Activated T-helper 1 cell treated with anti-CD3 and anti-CD28 coated beads, Interleukin-2, amount 50 U/mL, for 16 hours (primary cell): ENCODE measurements at places on chromosomes 3 and 15.

DNA sequence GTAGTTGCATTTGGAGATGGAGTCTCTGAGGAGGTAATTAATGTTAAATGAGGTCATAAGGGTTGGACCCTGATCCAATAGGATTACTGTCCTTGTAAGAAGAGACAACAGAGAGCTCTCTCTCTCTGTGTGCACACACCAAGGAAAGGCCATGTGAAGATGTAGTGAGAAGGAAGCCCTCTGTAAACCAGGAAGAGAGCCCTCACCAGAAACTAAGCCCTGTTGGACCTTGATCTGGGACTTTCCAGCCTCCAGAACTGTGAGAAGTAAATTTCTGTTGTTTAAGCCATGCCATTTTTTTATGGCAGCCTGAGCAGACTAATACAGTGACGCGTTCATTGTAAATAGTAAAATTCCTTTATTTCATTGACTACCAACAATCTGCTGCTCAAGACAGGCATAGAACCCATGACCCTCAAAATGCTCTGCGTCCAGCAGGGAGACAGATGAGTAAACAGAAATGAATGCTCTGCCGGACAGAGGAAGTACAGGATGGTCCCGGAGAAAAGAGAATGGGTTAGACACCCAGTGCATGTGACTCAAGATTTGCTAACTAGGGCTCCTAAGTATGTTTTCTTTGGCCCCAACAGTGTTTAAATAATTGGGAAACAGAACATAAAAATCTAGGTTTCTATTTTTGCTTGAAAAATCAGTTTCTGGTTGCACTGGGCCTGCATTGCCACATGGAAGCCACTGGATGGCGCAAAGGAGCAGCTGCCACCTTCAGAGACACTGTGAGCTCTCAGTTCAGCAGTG is 37.9 kb upstream of the TNFAIP8L3 start:
- DNase-seq = no peak

- no peak for DNase-seq
These were observed 834.1 kb downstream of the NSUN3 start for GRCh38 chr3:94896994-94897393.

- no peak for DNase-seq
These were observed 25.2 kb downstream of the ARPP21 start for GRCh38 chr3:35664460-35664919.

- DNase-seq = no peak
These were observed 14.2 kb downstream of the BAHD1 start for GRCh38 chr15:40454904-40455391.

DNA sequence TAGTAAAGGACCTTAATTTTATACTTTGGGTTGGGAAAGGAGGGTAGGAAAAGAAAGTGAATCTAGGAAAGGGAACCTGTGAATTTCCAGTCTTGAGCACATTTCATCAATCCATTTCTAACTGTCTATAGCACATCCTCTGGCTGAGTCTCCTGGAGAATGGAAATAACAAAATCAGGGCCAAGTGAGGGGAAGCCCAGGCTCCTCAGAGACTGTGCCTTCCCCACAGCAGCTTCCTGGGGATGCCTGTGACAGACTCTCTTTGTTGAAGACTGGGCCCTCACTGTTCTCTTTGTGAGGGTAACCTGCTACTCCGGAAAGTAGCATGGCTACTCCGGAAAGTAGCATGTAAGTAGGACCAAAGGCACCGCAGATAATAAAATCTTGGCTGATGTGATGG is 22.6 kb upstream of the CSPG5 start:
- no peak for DNase-seq

DNA sequence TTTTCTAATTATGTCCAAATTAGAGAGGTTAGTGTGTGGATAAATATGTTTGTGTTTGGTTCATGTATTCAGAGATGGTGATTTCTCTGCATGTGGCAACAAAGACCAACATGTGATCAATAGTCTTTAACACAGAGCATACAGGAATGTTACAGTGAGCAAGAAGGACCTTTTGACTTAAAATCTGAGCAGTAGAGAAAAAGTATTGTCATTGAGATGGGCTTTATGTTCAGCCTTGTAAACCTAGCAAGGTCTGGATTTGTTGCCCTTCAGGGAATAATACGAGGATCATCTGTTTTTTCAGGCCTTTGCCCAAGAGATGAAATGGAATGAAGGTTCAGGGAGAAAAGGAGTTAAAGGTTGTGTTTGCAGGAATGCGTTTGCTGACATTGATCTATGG is 161.8 kb upstream of the NECTIN3 start:
- no peak for DNase-seq

DNA sequence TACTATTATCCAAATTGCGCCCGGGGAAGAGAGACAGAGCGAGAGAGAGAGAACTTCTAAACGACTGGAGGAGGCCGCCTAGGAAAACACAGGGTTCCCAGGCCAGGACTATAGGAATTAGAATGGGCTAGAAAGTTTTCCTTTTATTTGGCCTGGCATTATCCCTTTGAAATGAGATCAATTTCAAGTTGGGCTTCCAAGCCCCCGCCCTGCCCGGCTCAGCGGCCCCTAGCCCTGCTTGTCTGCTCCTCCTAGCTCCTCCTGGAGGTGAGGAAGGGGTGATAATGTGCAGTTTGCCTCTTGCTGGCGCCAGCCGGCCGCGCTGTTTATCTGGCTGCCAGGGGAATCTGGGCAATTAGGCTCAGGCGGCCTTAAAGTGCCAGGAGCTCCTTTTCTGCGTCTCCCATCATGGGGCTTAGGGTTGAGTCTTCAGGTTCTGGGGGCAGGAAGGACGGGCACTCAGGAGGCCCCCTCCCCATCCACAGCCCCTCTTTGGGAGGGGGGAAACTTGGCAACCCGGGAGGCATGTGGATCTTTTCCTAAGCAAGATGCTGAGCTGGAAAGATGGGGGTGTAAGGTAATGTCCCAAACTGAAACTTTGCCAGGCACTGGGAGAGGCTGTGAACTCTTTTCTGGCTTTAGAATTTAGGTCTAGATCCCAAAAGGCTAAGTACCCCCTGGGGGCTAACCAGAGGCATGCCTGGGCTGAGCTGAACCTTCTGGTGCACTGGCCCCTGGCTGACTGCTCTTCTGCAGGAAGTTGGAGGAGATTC is 5.5 kb downstream of the SMAD6 start:
- no peak for DNase-seq

- DNase-seq = no peak
These were observed 415.8 kb upstream of the SEMA6D start for GRCh38 chr15:47301481-47301880.

GRCh38 chr3:66047311-66048050 is 8.8 kb upstream of the MAGI1 start:
- DNase-seq = no peak

- no peak for DNase-seq
These were observed 532 bp upstream of the SELENOT start for GRCh38 chr3:150602426-150603152.

- DNase-seq = no peak
These were observed 142.8 kb downstream of the LIPC start for GRCh38 chr15:58574631-58575030.

- no peak for DNase-seq
These were observed 30.2 kb downstream of the PTPN23 start for GRCh38 chr3:47410801-47411646.

DNA sequence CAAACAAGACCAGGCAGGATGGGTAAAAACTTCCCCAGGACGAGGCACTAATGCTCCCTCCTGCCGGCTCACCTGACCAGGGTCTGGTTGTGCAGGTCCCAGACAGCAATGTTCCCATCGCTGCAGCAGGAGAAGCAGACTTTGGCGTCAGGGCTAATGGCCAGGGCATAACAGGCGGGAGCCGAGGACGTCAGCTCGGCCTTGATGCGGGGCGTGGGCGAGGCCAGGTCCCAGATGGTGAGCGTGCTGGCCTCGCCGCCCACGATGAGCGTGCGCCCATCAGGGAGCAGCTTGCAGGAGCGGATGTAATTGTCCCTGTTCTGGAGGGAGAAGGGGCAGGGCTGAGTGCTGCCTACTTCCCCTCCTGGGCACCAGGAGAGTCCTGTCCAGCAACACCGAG is 43.4 kb downstream of the TLE3 start:
- no peak for DNase-seq

DNA sequence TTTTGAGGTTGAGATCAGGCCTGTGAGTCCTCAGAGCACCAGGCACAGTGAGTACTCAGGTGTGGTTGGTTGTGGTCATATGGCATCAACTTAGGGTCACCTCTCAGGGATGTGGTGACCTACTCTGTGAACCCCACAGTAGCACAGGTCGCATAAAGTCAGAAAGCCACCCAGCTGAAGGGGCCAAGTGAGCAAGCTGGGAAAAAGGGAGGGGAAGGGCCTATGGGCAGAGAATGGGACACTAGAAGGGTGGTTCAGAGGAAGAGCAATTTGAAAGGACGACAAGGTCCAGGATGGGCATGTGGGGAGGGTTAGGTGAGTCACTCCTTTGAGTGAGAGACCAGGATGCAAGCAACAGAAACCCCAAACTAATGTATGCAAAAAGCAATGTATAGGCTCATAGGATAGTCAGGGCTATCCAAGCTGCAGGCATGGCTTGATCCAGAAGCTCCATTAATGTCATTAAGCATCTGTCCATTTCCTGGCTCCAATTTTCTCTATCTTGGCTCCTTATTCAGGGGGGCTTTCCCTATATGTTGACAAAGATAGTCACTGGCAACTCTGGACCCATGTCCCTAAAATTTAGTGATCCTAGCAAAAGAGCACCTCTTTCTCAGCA is 33.5 kb downstream of the HMCES start:
- DNase-seq = no peak

DNA sequence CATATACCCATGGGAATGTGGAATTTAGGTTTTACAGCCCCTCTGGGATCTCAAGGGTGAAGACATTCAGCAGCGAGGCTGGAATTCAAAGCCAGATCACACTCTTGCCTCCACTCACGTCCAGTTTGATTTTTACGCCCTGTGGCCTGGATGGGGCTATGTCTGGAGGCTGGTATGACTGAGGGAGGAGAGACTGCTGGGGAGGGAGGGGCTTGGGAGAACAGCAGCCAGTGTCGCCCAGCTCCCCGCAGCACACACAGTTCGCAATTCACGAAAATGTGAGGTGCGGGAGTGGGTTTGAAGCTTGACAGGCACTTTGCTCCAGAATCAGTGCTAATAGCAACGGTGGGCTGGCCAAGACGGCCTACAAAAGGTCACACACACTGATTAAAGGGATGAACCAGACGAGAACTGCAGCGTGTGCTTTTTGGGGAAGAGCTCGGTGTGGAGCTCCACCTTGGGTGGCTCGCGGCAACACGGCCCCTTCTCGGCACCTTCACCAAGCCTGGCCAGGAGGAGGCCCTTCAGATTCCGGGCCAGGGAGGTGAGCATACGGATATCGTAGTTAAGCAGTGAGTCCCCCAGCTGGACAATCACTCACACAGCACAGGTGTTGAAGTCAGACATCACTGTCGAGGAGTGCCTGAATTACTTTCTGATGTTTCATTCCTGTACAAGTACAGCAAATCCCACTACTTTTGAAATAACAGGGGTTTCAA is 16.4 kb downstream of the EHD4 start:
- no peak for DNase-seq

DNA sequence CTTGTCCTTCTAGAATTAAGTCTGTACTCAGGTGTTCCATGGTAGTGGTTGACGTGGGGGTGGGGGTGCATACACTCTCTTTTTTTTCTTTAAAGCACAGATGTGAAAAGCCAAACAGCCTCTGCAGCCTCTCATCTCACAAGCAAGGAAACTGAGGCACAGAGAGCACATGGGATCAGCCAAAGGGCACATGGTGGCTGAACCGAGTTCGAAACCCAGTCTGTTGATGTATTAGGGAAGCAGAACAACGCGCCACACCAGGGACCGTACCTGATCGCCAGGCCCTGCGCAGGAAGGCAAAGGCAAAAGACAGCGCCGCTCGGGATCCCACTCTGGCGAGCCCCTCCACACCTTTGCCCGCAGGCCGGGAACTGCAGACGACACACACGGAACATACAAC is 47.3 kb downstream of the HERC2 start:
- DNase-seq = no peak

GRCh38 chr3:132267391-132267993 is 49.7 kb upstream of the ACP3 start:
- no peak for DNase-seq

GRCh38 chr3:2484162-2485026 is 385.7 kb downstream of the CNTN4 start:
- DNase-seq = no peak

DNA sequence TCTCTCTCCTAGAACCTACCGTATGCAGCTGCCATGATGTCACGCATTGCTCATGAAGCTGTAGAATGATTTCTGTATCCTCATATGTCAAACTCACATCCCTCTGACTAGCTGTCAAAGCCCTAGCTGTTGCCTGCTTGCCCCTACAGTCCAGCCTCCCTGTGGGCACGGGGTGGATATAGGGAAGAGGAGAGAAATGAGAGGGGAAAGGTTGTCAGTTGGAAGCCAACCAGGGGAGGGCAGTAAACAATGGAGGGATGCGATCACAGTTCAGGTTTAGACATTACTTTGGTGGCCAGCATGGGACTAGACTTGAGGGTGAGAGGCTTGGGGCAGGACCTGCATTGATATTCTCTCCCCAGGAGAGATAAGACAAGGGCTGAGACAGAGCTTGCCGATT is 1.7 kb upstream of the HDGFL3 start:
- DNase-seq = no peak
